ENCODE measurements at places on chromosomes 11 and 22.

- DNase-seq, result no peak
Measured at GRCh38 chr11:112778091-112778876, 182.9 kb upstream of the NCAM1 start.

GRCh38 chr22:28822930-28823551 is 22.7 kb upstream of the XBP1 start:
- DNase-seq, result peak; percentile 18

DNA sequence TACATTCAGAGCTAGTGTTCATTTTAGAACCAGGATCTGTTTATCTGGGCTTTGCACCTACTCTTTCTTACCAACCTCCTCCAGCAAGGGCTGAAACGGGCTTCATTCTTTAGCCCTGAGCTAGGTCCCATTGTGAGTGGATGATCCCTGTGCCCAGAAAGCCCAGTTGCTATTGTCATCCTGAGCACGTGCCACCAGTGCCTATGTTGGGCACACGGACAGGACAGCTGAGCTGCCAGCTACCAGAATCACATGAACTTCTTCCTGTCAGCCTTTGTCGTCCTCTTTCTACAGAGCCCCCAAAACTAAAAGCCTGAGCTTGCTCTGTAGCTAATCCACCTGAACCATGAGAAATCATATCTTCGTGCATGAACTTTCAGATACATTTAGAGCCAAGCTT is 74.4 kb upstream of the NTM start:
- DNase-seq, result no peak

GRCh38 chr22:20463324-20464095 is 25.9 kb upstream of the SCARF2 start:
- DNase-seq, result peak; percentile 21

- no peak for DNase-seq
Measured at GRCh38 chr11:78651136-78651775, 76.6 kb upstream of the NARS2 start.

- no peak for DNase-seq
Measured at GRCh38 chr11:14480716-14481115, 18.9 kb downstream of the COPB1 start.

DNA sequence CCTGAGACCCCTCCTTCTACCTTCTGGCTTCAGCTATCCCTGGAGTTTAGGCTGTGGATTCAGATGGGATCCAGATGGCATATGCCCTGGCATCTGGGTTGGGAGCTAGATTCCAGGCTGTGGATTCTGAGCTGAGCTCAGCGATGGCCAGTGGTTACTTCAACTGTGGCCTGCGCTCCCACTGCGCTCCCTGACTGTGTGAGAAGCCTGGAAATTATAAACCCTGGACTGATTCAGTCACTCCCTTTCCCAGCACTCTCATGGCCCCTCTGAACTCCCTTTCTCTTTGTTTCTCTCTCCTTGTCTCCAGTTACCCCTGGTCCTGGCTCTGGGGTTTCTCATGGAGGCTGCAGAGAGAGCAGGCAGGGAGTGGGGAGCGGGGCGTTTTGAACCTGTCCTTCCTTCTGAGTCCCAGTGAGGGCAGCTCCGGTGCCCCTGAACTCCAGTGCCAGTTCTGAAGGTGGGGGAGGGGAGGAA is 4.8 kb downstream of the ARHGEF17 start:
- no peak for DNase-seq

DNA sequence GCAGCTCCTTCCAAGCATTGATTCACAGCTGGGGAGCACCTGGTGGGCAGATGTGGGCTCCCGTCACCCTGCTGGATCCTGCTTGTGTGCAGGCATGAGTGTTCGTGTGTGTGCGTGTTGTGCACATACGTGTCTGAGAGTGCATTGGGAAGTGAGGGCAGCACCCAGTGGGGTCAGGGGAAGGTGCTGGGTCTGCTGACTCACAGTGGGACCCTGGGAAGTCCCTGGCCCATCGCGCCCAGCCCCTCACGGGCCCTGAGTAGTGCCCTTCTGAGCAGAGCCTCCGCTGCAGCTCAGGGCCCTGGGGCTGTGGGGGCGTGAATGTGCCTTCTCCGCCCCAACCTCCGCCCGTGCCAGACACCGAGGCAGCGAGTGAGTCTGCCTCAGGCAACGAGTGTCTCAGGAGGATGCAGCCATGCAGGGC is 36.8 kb downstream of the WNT11 start:
- no peak for DNase-seq

DNA sequence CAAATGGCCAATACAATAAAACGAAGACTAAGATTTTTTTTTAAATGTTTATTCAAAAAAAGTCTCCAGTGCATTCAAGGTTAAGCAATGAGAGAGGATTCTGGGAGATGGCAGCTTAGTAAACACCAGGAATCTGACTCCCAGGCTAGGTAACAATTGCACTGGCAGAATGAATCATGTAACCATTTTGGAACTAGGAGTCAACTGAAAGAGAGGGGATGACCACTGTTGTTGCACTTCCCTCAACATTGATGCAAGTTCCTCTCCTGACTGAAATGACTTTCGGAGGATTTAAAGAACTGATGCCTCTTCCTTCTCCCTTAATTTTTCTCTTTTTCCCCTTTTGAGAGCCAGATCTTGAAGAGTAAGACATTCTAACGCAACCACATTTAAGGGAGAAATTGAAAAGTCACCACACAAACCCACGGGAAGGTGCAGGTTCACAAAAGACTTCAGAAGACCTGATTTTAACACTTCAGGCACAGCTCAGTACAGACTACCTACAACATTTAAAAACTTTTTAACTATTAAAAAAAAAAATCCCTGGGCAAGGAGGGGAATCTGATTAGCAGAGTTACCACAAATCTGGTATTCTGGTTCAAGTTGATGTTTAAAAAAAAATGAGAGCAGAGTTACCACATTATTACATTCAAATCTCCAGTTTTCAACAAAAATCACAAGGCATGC is 56.8 kb downstream of the FCHSD2 start:
- no peak for DNase-seq

- no peak for DNase-seq
Measured at GRCh38 chr11:81246941-81247340, 1486.7 kb downstream of the FAM181B start.

- DNase-seq, result no peak
Measured at GRCh38 chr11:79397252-79397651, 43.6 kb downstream of the TENM4 start.

GRCh38 chr11:20739107-20739506 is 69.7 kb downstream of the NELL1 start:
- DNase-seq, result no peak

DNA sequence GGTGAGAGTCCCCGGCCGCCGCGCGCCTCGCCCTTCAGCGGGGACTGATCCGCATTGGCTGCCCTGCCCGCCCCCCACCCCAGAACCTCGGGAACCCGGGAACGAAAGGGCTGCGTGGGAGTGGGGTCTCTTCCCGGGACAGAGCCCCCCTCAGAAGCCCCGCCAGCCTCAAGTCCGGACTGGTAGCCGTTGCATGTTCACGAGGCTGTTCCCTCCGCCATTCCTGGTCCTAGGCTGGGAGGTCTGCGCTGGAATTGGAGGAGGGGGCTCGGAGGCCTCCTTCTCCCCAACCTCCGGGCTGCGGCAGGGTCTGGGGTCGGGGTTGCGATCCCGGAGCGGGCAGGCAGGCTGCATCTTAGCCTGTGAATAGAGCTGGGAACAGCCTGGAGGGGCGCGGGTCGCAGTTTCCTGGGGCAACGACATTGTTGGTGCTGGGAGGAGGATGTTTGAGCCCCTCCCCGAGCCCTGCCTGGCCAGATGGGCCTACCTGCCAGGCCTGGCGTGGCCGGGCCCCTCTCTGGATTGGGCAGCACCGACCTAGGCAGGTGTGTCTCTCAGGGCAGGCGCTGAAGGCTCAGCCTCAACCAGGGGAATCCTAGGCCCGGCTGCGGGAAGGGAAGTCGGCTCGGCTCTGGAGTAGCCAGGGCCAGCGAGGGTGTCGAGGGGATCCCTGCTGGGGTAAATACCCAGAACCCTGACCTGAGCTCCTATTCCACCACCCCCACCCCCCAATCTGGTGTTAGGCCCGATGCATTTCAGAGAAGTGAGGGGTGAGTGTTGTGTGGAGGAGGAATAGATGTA is 670 bp downstream of the MAPK8IP1 start:
- no peak for DNase-seq

GRCh38 chr11:63811522-63811921 is 1.7 kb upstream of the SPINDOC start:
- no peak for DNase-seq

DNA sequence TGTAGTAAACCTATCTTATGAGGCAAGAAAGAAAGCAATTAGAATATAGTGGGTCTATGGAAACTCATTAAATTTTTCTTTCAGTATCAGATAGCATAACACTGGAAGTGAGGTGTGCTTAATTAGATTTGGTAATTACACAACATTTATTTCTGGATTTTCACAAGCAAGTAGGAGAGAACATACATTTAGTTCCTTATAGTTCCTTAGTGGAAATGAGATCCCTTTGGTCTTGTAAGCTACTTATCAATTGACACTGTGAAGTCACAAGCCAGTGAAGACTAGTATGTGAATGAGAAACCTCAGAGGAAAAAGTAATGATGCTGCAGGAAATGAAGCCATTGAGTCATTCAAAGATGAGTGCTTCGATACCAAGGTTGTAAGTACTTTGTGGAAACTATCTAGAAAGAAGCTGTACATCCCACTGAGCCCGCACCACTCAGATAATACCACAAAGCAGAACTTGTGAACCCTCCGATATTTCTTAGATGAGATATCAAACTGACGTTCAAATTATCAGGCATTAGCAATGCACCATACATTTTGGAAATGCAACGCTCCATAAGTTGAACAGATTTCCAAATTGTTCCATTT is 53.5 kb downstream of the ENTHD1 start:
- peak; percentile 38 for DNase-seq

DNA sequence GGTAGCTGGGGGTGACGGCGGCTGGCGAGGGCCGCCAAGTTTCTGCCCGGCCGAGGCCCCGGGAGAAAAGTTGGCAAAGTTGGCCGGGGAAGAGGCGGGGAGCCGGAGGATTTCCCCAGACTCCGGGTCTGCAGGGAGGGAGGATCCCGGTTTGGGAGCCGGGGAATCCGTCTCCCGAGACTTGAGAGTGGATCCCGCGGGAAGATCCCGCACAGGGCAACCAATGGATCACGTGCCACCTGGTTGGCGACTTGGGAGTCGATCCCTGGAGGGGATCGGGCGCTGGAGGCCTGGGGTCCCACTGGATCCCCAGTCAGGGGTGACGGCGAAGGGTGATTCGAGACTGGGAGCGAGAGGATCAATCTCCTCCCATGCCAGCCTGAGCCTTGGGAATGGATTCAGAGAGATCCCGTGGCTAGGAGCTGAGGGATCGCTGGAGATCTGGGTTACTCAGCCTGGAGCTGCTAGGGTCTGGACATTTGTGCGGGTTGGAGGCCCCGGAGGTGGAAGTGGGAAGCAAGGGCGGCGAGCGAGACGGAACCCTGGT is 394 bp downstream of the KIAA1671 start:
- no peak for DNase-seq

- DNase-seq, result no peak
Measured at GRCh38 chr22:48407256-48407955, 1420.3 kb downstream of the BRD1 start.

DNA sequence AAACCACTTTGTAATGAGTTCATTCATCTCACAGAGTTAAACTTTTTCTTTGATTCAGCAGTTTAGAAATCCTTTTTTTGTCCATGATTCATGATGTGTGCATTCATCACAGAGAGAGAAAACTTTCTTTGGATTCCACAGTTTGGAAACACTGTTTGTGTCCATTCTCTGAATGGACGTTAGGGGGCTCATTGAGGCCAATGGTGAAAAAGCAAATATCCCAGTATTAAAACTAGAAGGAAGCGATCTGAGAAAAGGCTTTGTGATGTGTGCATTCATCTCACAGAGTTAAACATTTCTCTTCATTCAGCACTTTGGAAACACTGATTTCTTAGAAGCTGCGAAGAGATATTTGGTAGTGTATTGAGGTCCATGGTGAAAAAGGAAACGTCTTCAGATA is 155.6 kb upstream of the TRIM48 start:
- no peak for DNase-seq

GRCh38 chr11:82191695-82192094 is 542.0 kb downstream of the FAM181B start:
- no peak for DNase-seq

- DNase-seq, result no peak
Measured at GRCh38 chr11:73404048-73404447, 27.8 kb downstream of the RELT start.

GRCh38 chr11:129419386-129419785 is 43.7 kb downstream of the BARX2 start:
- DNase-seq, result no peak

- no peak for DNase-seq
Measured at GRCh38 chr11:126007238-126007637, 55.4 kb downstream of the CDON start.

DNA sequence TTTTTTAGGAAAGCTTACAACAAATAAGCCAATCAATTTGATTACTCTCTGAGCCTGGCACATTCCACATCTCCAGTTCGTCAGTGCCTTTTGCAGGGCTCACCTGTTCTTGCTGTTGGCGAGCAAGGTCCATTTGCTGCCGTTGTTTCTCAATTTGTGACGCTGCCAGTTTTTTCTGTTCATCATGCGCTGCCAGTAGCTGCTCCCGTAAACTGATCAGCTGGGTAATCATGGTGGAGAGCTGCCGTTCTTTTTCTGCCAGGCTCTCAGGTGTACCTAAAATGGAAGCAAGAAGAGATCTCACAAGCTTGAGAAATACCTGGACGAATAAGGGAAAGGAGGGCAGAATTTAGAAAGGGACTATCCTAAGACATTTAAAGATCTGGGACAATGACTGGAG is 169.7 kb downstream of the SOX6 start:
- DNase-seq, result no peak

DNA sequence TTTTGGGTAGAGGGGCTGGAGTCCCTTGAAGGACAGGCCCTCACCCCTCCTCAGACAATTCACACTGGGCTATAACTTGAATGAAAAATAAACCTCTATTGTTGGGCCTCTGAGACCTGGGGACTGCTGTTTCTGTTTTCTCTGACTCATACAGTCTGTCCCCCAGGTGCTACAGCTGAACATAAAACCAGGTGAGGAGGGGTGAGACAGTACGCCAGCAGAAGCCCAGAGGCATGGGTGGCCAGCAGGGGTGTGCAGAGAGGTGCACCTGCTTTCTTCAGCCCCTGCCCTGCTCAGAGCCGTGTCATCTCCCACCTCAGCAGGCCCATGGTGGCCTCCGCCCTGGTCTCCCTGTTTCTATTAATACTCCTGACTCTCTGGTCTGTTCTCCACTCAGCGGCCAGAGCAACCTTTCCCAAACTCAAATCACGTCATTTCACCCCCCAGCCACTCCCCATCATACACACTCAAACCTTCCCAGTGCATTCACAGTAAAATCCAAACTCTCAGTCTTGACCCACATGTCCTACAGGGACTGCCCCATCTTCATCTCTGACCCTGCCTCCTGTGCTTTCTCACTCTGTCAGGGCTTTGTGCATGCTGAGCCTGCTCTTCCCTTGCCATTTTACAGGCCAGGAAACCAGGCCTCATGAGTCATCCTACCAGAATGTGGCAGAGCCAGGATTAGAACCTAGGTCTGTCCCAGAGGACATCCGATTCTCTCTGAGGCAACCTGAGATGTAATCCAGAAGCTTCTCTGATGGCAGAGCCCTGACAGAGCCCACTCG is 5.4 kb upstream of the IL2RB start:
- no peak for DNase-seq
